Activated CD8-positive, alpha-beta memory T cell treated with anti-CD3 and anti-CD28 coated beads, Interleukin-2, amount 50 U/mL, for 48 hours (primary cell): ENCODE measurements at places on chromosomes 7 and 10.
A peak's percentile ranks its signal among the peaks of the same experiment; 100 is the strongest.

DNA sequence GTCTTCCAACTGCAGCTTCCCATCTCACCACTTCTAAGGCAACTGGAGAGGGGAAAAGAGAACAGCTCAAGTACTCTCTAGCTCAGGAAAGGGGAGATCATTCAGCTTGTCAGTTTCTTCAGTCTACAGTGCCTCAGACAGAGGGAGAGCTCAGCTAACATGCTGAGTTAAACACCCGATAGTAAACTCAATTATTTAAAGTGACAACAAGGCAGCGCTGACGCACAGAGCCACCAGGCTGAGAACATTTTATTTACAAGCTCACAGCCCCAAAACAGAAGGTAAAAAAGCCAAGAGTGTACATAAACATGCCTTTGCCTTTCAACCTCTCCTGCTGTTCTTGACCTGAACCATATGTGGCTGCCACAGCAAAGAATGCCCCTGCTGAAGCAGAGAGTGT, 10.1 kb upstream of the CUZD1 start:
- DNase-seq = no peak

DNA sequence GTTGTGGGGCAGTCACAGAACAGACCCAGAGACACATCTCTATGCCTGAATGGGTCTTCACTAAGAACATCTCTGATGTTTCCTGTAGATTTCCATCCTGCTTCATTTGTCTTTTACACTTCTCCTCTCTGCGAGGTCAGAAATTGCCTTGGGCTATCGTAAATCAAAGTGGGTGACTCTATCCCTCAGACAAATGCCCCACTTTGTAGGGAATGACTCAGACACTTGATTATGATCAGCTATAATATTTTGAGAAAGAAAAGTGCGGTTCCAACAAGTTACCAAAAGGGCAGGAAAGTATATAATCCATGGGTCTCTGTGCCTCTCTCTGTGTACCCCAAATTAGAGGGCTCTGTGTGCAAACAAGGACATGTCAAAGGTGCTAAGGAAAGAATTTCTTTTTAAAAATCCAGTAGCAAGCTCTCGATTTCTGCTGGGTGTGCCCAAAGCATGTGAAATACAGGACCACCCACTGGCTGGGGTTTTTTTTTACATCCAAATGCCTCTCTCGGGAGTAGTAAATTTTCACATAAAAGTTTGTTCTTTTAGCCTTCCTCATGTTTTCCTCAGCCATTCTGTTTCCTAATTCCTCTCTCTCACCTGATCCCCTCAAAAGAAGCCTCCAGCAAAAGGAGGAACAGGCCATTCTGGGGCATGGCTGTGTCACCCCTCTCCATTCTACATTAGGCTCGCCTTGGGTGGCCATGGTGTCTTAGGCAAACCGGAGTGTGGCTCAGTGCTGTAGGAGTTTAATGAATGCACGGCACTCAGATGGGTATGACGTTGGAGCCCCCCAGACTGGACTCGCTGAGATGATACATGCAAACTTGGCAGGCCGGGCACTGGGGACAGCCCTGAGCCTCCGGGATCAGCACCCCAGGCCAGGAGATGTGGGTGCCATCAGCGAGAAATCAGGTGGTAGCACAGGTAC, 6.3 kb upstream of the OPN4 start:
- DNase-seq = peak; percentile 22

DNA sequence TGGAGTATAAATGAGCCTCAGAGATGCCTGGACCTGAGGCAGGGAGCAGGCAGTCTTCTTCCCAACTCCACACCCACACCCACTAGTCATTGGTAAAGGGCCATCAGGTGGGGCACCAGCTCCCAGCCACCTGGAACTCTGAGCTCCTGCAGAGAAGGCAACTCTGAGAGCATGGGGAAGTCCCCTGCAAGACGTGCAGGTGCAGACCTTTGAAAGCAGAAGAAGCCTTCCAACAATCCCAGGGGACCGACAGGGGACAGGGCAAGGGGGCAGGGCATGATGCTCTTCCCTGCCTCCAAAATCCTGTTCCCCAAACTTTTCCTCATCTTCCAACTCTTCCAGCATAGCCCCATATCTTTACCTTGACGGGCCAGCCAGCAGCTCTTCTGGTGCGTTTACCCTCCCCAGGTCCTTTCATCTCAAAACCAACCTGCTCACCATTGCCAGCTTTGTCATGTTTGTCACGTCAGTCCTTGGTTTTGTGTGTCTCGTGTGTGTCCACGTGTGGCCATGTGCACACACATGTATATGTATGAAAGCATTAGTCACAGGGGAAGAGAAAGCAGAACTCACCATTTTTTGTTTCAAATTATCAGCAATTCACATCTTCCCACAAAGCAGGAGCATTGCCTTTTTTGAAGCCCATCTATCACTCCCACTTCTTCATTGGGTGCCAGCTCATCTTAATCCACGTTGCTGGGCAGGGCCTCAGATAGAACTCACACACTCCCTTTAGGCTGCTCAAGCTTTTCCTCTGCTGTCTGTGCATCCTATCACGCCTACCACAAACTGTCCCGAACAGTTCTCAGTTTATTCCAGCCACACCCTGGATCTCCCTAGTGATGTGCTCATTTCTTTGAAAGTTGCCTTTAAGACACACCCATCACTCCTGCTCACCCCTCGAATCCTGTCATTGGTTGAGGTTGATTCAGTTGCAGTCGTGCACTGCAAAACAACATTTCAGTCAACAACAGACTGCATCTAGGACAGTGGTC, 41.0 kb upstream of the AMPH start:
- no peak for DNase-seq

DNA sequence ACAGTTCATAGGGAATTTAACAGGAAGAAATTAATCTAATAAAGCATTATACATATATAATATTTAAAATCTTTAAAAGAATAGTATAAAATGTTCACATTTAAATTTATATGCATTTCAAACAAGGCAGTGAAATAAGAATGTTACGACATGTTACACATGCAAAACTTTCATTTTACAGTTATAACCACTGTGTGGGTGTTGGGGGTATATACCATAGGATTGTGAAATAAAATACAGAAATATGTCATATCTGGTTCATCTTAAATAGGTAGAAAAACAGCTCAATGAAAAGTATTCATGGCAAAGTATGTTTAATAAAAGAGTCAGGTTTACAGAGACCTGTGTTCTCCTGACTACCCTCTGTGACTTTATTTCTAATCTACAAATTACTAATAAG, 45.6 kb downstream of the CHCHD3 start:
- no peak for DNase-seq
